ENCODE measurements at places on chromosomes 2 and 18. TPM values are rescaled to one million over a fixed set of nuclear protein-coding genes. Genes with fewer than 3 reads are reported as not detected.

- no peaks in the 10 kb centered on the region for H3K36me3 ChIP-seq
- no peak overlapping the region for H3K4me3 ChIP-seq
- H3K27me3 ChIP-seq, result no peaks in the 10 kb centered on the region
- H3K27ac ChIP-seq, result no peak overlapping the region
Observed at GRCh38 chr18:5475267-5475666, 68.5 kb downstream of the EPB41L3 start.

DNA sequence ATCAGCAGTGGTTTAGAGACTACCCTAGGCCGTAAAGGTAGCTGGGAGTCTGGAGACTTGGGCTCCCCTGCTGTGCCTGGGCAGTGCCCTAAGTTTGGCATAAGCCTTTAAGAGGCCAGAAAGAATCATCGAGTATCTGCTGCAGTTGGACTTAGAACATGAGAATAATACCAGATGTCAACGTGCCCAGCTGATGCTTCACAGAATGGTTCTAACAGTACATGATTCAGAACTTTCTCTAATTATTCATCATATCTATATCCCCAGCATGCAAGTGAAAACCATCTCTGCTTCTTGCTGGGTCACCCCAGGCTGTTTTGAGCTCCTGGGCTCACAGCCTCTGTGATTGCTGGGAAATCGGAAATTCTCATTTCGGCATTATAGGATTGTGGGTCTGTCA, 118.1 kb downstream of the NCK2 start:
- H3K27ac ChIP-seq, result no peak overlapping the region
- no peak for DNase-seq
- H3K4me3 ChIP-seq, result no peak overlapping the region
- H3K4me1 ChIP-seq, result peaks cover 5% of the 10 kb centered on the region
- no peaks in the 10 kb centered on the region for H3K27me3 ChIP-seq

DNA sequence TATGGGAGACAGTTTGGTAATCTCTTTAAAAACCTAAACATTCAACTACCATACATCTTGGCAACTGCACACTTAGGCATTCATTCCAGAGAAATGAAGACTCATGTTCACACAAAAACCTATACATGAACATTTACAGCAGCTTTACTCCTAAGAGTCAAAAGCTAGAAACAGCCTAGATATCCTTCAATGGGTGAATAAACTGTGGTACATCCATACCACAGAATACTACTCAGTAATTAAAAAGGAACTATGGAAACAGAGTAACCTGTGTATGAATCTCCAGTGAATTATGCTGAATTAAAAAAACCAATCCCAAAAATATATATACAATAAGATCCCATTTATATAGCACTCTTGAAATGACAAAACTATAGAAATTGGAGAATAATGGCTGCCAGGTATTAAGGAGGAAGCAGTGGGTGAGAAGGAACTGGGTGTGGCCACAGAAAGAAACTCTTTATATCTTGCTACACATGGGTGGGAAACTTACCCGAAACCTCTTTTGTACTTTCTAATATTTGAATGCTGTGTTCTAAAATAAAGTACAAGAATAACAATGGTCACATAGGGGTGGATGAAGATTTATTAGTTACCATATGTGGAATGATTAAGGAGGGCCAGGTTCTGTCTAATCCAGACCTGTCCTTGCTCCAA, 13.7 kb downstream of the SESTD1 start:
- no peaks in the 10 kb centered on the region for H3K36me3 ChIP-seq
- H3K27me3 ChIP-seq, result no peaks in the 10 kb centered on the region
- H3K4me3 ChIP-seq, result no peak overlapping the region
- DNase-seq, result no peak
- H3K27ac ChIP-seq, result no peak overlapping the region

DNA sequence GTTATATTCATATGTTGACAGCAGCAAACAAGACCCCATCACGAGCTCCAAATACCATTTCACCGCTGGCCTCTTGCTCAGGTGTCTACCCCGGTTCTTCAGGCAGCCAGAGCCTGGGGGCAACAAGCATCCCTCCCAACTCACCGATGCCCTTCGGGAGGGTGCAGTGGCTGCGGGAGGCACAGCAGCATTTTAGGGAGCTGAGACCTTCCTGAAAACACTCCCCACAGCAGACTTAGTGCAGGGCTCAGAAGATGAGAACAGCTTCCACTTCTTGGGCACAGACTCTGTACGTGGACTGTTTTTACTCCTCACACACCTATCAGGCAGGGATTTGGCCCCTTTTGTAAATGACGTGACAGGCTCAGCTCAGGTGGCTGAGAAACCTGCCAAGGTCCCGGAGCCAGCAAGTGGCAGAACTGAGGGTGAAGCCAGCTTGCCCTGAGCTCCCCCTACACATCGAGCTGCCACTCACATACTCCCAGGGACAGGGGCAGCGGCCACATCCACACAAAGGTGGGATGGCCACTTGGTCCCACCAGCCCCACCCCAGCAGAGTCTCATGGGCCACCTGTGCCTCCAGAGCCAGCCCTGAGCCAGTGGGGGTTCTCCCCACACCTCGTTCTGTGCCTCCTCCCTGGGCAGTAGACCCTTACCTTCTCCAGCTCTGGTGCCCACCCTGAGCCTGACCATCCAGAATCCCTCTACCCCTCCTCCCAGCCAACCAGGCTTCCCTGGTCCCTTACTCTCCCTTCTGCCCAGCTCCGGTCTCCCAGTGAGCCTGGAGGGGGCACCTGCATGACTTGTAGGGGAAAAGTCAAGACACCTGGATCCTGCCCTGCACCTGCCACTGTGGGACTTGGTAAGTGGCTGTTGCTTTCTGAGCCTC, 28.5 kb downstream of the CYP27C1 start:
- H3K4me1 ChIP-seq, result no peaks in the 10 kb centered on the region
- no peaks in the 10 kb centered on the region for H3K36me3 ChIP-seq
- no peak overlapping the region for H3K4me3 ChIP-seq
- H3K27me3 ChIP-seq, result no peaks in the 10 kb centered on the region

- peak; percentile 4 for DNase-seq
- no peak overlapping the region for H3K27ac ChIP-seq
- no peaks in the 10 kb centered on the region for H3K4me1 ChIP-seq
- no peaks in the 10 kb centered on the region for H3K36me3 ChIP-seq
Observed at GRCh38 chr18:37383036-37383785, 182.4 kb downstream of the CELF4 start.

DNA sequence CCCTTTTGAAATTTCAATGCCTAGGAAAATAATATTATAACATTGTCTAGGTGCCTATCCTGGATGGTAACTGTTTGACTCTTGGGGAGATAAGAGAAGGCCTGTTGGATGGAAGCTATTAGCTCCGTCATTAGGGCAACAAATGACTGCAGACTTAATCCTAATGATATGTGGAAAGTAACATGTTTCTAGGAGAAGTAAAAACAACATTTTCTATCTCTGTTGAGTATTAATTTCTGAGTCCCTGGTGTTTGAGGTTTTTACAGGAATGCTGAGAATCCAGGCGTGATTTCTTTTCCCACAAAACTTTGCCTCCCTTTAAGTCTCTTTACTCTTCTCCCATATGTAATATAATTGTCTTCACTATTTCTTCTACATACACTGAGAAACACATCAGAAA, 159.1 kb downstream of the GALNT1 start:
- no peak for DNase-seq
- no peak overlapping the region for H3K27ac ChIP-seq
- no peaks in the 10 kb centered on the region for H3K36me3 ChIP-seq
- H3K4me1 ChIP-seq, result no peaks in the 10 kb centered on the region
- no peak overlapping the region for H3K4me3 ChIP-seq

GRCh38 chr2:216649574-216649973, 16.4 kb downstream of the IGFBP2 start:
- H3K4me3 ChIP-seq, result no peak overlapping the region
- H3K36me3 ChIP-seq, result no peaks in the 10 kb centered on the region
- 0 out of 2 replicates have a peak, but pooled peaks cover 2% of the 10 kb centered on the region for H3K4me1 ChIP-seq
- H3K27ac ChIP-seq, result no peak overlapping the region
- H3K27me3 ChIP-seq, result no peaks in the 10 kb centered on the region
- no peak for DNase-seq

- H3K4me3 ChIP-seq, result no peak overlapping the region
- DNase-seq, result no peak
- no peaks in the 10 kb centered on the region for H3K27me3 ChIP-seq
- no peaks in the 10 kb centered on the region for H3K36me3 ChIP-seq
Observed at GRCh38 chr2:225017713-225018112, 24.6 kb downstream of the DOCK10 start.

GRCh38 chr18:26618135-26618534, 69.8 kb upstream of the KCTD1 start:
- H3K27ac ChIP-seq, result no peak overlapping the region
- H3K4me1 ChIP-seq, result peaks cover 27% of the 10 kb centered on the region
- H3K36me3 ChIP-seq, result no peaks in the 10 kb centered on the region
- no peaks in the 10 kb centered on the region for H3K27me3 ChIP-seq

DNA sequence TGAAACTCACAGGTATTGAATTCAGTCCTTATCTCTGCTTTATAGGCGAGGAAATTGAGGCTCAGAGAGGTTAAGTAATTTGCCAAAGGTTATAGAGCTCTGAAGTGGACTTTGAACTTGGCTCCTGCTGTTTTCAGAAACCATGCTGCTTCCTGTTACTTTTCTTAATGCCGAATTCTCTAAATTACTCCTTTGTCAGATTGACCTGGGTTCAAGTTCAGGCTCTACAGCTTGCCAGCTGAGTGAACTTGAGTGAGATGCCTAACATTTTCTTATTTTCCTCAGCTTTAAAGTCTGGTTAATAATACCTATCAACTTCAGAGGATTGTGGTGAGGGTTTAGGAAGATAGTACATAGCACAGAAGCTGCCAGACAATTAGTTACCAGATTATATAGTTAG, 3.4 kb downstream of the ASAP2 start:
- peaks cover 19% of the 10 kb centered on the region for H3K4me1 ChIP-seq
- no peak overlapping the region for H3K27ac ChIP-seq
- DNase-seq, result no peak

GRCh38 chr2:9984217-9984739, 32.8 kb downstream of the GRHL1 start:
- H3K36me3 ChIP-seq, result no peaks in the 10 kb centered on the region
- H3K4me1 ChIP-seq, result peaks cover 22% of the 10 kb centered on the region
- no peak overlapping the region for H3K27ac ChIP-seq
- H3K27me3 ChIP-seq, result no peaks in the 10 kb centered on the region
- peak; percentile 47 for DNase-seq

- no peak overlapping the region for H3K27ac ChIP-seq
- H3K36me3 ChIP-seq, result no peaks in the 10 kb centered on the region
- H3K27me3 ChIP-seq, result no peaks in the 10 kb centered on the region
- H3K4me3 ChIP-seq, result no peak overlapping the region
Observed at GRCh38 chr2:18703555-18703954, 114.2 kb upstream of the NT5C1B start.

GRCh38 chr2:133589456-133589855, 21.2 kb upstream of the NCKAP5 start:
- H3K4me1 ChIP-seq, result no peaks in the 10 kb centered on the region
- H3K4me3 ChIP-seq, result no peak overlapping the region
- no peak for DNase-seq
- H3K27me3 ChIP-seq, result no peaks in the 10 kb centered on the region
- H3K36me3 ChIP-seq, result no peaks in the 10 kb centered on the region

DNA sequence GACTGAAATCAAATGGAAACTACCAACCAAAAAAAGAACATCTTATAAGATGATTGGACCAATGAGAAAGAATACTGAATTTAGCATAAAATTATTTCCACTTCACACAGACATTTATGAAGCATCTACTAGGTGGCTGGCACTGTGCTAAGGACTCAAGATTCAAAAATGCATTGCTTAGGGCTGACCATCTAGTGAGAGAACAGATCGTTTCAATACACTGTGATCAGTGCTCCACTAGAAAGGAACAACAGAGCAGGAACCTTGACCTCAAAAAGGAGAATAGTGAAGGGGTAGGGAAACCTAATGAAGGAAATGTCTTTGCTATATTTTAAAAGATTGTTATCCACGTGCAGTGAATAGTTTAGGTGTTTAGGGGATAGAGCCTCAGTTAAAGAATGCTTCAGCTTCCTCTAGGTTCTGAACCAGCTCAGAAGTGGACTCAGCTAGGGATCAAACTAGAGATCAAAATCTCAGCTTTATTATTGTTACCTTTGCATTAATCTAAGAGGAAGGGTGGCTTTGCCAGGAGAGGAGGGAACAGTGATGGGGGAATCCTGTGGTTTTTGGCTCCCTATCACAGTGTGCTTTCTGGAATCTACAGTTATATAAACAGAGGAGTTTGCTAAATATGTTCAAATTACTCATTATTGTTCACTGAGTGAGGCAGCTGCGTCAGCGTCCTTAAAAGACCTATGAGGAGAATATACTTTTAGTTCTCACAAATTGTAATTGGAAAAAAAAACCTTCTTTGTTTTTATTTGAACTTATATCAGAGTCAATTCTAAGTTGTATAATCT, 16.2 kb upstream of the BBS5 start:
- no peak overlapping the region for H3K27ac ChIP-seq
- H3K4me1 ChIP-seq, result no peaks in the 10 kb centered on the region
- H3K27me3 ChIP-seq, result no peaks in the 10 kb centered on the region
- no peak for DNase-seq
- H3K36me3 ChIP-seq, result no peaks in the 10 kb centered on the region

GRCh38 chr2:19312949-19313348, 45.5 kb downstream of the OSR1 start:
- no peak overlapping the region for H3K27ac ChIP-seq
- H3K4me1 ChIP-seq, result no peaks in the 10 kb centered on the region
- DNase-seq, result peak; percentile 4
- no peaks in the 10 kb centered on the region for H3K36me3 ChIP-seq
- no peak overlapping the region for H3K4me3 ChIP-seq

- no peak overlapping the region for H3K4me3 ChIP-seq
- no peaks in the 10 kb centered on the region for H3K36me3 ChIP-seq
- no peak for DNase-seq
- no peaks in the 10 kb centered on the region for H3K4me1 ChIP-seq
- H3K27me3 ChIP-seq, result no peaks in the 10 kb centered on the region
Observed at GRCh38 chr2:26598336-26598995, 42.7 kb downstream of the CIB4 start.

- H3K27me3 ChIP-seq, result no peaks in the 10 kb centered on the region
- no peaks in the 10 kb centered on the region for H3K4me1 ChIP-seq
- H3K36me3 ChIP-seq, result no peaks in the 10 kb centered on the region
Observed at GRCh38 chr2:157203651-157204050, 53.9 kb upstream of the GALNT5 start.

GRCh38 chr2:175599966-175600831, 401.9 kb downstream of the LNPK start:
- no peaks in the 10 kb centered on the region for H3K27me3 ChIP-seq
- H3K27ac ChIP-seq, result no peak overlapping the region
- no peaks in the 10 kb centered on the region for H3K36me3 ChIP-seq
- DNase-seq, result no peak
- no peaks in the 10 kb centered on the region for H3K4me1 ChIP-seq

- H3K27me3 ChIP-seq, result no peaks in the 10 kb centered on the region
- no peak overlapping the region for H3K4me3 ChIP-seq
- DNase-seq, result no peak
- H3K27ac ChIP-seq, result no peak overlapping the region
- no peaks in the 10 kb centered on the region for H3K36me3 ChIP-seq
Observed at GRCh38 chr2:123164216-123164615, 860.9 kb upstream of the CNTNAP5 start.

Gene ACVR1C
- 1.2 TPM for total RNA-seq

Gene MARCHF4
- total RNA-seq, result not detected

Gene IL1B
- not detected for total RNA-seq

Measured in HCT116 (cell line).